ENCODE measurements at places on chromosomes 7 and 10.

- DNase-seq = no peak
Measured at GRCh38 chr10:9643782-9644181, 1373.9 kb upstream of the CELF2 start.

- no peak for DNase-seq
Measured at GRCh38 chr10:61189912-61190311, 245.9 kb upstream of the RHOBTB1 start.

- peak; percentile 51 for DNase-seq
Measured at GRCh38 chr10:5434017-5434753, 21.8 kb downstream of the NET1 start.

- no peak for DNase-seq
Measured at GRCh38 chr7:89714131-89714530, 440.1 kb upstream of the STEAP1 start.

DNA sequence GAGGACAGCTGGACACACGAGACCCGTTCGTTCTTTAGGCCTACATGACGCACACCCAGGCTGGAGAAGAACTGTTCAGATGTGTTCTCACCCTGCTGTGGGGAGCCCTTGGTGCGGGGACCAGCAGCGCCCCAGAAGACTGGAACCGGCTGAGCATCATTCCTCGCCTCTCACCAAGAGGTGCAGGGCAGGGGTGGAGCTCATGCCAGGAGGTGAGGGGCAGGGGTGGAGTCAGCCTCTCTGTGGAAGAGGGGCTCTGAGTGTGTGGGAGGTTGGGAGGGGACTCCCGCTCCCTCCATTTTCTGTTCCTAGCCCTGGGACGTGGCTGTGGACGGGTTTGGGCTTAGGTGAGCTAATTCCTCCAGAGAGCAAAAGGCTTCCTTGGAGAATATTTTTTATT lies 66.0 kb upstream of the SHH start:
- DNase-seq = no peak

GRCh38 chr7:33299425-33299824 lies 170.1 kb downstream of the BBS9 start:
- DNase-seq = no peak

- peak; percentile 41 for DNase-seq
Measured at GRCh38 chr7:133709036-133709880, 417.9 kb upstream of the LRGUK start.

GRCh38 chr7:35249537-35249907 lies 4.4 kb downstream of the TBX20 start:
- DNase-seq = no peak

- no peak for DNase-seq
Measured at GRCh38 chr7:16762177-16762576, 8.6 kb downstream of the TSPAN13 start.

DNA sequence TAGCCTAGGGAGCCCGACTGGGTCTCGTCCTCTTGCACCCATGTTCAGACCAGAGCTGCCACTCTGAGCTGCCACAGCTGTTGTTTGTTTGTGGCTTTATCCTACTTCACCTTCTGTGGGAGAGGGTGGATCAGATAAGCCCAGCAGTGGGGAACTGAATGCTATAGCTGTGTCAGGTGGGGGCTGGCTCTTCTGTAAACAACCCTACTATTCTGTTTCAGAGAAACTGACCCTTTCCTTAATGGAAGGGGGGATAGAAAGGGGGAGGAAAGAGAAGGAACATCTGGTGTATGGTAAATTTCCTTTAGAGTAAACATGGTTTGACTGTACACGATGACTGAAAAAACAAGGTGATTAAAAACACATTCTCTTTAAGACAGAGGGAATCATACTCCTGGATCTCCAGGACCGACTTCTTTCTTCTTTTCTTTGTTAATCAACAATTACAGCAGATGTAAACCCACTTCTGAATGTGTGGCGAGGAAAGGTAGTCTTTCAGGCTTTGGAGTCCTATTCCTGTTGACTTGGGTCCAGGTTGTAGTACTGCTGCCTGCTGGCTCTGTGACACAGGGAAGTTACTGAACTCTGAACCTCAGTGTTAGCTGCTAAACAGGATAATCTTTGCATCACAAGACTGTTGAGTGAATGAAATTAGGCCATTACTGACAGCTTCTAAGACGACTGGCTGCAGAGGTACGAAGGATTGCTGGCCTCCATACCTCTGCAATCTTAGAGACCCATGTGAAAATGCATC lies 6.0 kb downstream of the PRXL2A start:
- peak; percentile 52 for DNase-seq

DNA sequence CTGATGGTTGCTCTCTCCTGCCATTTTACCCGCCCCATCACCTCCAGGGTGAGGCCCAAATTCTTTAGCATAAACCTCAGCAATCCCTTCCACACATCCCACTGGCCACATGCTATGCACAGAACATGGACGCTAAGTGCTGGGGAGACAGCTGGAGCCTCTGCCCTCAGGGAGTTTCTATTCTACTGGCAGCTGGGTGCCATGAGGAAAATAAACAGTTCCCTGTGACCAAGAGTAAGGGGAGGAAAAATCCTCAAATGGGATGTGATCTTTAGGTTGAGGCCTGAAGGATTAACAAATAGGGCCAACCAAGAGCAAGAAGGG lies 1.2 kb downstream of the PARP12 start:
- no peak for DNase-seq

GRCh38 chr7:46285878-46286277 lies 364.8 kb upstream of the IGFBP3 start:
- DNase-seq = no peak

- no peak for DNase-seq
Measured at GRCh38 chr7:12637819-12638592, 49.4 kb upstream of the ARL4A start.

DNA sequence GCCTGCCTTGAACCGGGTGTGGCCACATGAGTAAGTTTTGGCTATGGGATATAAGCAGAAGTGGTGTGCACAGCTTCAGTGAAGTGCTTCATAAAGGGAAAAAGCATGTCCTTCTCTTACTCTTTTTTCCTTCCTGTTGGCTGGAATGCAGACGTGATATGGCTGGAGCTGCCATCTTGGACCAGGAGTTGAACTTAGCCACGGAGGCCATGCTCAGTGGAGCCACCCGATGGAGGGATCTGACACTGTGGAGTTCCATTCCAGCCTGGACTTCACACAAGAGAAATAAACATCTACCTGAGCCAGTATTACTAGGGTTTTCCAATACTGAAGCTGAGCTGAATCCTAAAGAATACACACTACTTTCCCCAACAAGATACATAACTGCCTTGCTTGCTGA lies 52.3 kb downstream of the CCDC3 start:
- DNase-seq = no peak

- DNase-seq = no peak
Measured at GRCh38 chr7:133645884-133646391, 393.1 kb downstream of the EXOC4 start.

- DNase-seq = no peak
Measured at GRCh38 chr7:83338277-83338950, 175.7 kb upstream of the PCLO start.

DNA sequence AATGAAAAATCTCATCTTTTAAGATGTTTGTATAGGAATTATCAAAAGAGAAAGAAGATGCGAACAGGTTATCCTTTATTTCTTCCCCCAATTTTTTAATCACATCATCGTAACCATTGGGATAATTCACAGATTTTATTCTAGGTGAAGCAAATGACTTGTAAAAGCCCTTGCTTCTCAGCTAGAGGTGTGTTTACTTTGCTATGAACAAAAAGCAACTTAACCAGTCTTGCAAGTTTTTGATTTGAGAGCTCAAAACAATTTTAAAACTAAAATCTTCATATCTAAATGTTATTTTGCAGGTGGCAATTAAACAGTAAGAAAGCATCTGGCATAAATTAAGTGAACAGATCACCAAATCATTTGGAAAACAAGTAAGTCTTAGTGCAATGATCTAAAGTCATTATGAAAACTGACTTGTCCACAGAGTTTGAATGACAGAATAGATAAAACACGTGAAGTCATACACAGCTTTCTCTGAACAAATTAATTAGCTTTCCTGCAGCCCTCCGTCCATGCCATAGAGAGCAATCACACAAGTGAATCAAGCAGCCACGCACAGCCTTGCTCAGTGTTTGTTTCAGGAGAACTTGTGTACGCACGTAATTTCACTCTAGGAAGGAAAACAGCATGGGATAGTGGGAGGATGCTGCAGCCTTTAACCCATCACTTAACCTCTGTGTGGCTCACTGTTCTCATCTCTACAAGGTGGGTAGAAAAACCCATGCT lies 85.0 kb upstream of the ZNF800 start:
- DNase-seq = peak; percentile 87

DNA sequence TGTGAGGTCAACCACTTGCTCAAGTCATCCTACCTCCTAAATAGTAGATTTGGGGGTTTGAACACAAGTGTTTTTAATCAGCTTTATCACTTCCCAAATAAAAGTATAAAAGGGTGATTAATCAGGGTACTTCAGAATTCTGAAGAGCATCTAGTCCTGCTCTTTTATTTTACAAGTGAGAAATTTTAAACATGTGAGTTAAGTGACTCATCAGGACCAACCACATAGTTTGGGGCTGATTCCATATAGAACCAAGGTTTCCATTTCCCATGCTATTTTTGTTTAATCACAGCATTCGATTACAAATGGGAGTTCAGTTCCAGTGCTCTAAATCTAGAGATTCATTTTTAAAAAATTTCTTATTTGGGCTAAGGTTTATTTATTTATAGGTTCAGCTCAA lies 113.4 kb downstream of the GPR158 start:
- no peak for DNase-seq

DNA sequence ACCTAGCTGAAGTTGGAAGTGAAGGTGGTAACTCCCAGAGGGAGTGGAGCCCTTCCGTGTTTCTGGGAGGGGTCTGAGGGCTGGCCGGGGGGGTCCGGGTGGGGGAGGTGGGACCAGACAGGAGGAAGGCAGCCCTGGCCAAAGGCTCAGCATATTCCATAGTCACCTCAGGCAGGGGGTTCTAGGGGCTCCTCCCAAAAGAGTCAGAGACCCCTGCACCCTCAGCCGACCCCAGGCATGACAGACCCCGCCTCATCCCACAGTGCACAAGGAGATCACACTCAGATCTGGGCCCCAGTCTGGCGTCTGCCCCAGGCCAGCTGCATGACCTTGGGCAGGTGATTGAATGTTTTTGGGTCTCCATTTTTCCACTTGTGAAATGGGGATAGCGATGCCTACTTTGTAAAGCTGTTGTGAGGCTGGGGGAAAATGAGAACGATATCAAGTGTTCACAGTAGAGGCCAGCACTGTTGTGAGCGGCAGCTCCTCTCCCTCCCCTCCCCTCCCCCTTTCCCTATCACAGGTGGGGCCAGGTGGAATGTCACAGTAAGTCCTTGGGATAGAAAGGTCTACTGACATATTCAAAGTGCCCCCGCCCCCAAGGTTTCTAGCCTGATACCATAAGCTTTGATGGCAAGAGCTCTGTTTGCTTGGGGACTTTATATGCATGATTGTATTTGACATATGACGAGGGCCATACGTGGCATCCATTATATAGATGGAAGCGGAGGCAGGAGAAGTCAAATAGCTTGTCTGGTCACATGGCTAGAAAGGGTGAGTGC lies 33.3 kb downstream of the DNAJB12 start:
- no peak for DNase-seq

DNA sequence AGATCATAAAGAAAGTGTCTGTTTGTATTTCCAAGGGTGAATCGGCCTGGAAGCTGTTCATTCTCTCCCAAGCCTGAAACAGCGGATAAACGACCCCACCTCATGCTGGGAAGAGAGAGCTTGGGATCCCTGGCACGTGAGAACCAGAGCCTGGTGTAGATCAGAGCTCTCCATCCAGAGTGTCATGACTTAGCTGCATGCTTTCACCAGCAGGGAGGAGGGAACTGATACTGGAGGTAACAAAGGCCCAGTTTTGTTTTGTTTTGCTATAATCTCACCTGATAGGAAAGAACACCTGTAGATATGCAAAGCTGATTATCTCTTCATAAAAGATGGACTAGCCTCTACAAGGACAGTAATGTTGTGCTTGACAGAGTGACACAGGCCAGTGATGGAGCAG lies 236.6 kb downstream of the POM121L12 start:
- no peak for DNase-seq

DNA sequence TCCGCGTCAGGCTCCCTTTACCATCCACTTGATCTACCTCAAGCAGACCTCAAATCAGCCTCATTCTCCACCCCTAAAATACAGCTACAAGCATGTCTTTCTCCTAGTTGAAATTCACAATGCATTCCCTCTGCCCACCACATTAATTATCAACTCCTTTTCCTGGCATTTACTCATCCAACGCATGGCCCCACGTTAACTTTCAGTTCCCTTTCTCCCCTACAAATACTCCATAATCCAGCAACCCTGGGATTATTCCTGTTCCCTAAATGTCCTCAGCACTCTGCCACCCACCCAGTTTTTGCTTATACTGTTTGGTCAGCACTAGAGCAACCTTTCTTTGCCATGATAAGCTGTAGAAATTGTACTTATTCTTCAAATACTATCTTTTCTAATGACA lies 5.7 kb upstream of the VIM start:
- no peak for DNase-seq

- DNase-seq = no peak
Measured at GRCh38 chr10:17984056-17984455, 32.3 kb downstream of the SLC39A12 start.

DNA sequence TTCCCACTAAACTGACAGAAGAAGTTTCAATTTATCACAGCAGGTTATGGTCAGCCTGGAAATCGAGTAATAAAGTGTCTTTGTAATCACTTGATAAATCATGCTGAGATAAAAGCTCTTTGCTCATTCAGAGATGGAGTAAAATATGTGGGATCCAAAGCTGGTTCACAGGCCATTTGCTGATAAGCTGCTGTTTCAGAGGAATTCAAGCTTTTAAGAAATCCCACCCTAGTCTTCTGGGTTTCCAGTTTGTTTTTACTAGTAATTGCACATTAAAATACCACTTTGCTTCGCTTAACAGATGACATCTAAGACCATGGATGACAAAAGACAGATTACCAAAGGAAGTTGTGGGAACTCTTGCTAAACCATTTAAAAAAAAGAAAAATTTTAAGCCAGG lies 37.4 kb upstream of the CDK6 start:
- no peak for DNase-seq

GRCh38 chr10:28587270-28587969 lies 54.5 kb downstream of the WAC start:
- no peak for DNase-seq

GRCh38 chr7:88001744-88002530 lies 67.9 kb downstream of the ADAM22 start:
- no peak for DNase-seq

DNA sequence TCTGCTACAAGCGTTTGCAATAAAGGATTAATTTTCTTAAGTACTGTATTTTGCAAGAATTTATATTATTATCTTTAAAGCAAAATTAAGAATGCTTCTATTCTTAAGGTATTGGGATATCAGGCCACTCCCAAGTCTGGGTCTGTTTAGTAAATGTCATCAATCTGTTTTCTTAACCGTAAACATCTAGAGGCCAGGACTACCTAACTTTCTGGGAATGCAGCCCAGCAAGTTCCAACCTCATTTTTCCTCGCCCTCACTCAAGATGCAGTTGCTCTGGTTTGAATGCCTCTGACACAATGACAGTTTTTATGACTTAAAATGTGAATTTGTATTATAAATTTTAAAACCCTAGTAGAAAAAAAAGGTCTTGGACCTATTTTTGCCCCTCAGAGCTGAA lies 143.5 kb downstream of the INHBA start:
- no peak for DNase-seq
